ENCODE measurements at places on chromosomes 3 and 15. TPM values are rescaled to one million over a fixed set of nuclear protein-coding genes. Genes with fewer than 3 reads are reported as not detected.
A peak's percentile ranks its signal among the peaks of the same experiment; 100 is the strongest.

DNA sequence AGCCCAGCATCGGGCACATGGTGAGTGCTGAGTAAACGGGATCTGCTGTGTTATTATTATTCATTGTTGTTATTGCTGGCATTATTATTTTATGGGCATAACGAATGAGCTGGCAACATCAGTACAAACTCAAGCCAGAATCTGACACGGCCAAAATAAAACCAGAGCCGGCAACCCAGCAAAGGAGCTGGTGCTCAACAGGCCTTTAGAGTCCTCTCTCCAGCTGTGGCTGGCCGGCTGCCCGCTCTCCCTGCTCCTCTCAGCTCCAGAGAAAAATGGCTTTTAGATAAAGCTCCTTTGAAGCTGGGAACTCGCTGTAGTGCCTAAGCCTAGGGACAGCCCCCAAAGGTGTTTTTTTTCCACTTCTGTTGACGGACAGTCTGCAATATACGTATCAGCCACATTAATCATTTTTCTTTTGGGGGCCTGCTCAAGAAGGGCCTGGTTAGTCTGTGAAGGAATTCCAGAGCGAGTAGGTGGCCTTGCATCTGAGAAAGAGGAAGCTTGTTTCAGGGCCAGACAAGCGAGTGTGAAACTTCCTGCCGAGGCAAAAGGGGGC is 193.9 kb upstream of the UBE2E1 start:
- DNase-seq: peak; percentile 80

- no peak for DNase-seq
These were observed 181.9 kb upstream of the UBE2E1 start for GRCh38 chr3:23623844-23624243.

DNA sequence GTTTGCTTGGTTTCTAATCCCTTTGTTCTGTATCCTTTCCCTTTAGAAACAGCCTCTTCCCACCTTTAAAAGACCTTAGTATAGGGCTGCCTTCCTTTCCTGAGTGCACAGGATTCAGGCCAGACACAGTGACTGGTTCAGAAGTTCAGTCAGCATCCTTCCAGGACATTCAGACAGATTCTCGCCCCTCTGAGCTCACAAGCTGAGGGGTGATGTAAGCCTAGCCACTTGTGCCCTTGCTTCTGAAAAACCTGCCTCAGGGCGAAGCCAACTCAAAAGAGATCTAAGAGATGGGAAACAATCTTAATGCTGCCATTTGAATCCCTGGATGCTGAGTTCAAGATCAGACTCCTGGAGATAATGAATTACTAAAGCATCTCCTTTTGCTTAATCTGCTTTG is 6.7 kb upstream of the NSMCE3 start:
- DNase-seq: no peak

GRCh38 chr15:74873756-74874424 is 725 bp upstream of the SCAMP2 start:
- no peak for DNase-seq

GRCh38 chr3:136657526-136657925 is 94.7 kb downstream of the STAG1 start:
- DNase-seq: no peak

GRCh38 chr3:171566803-171567422 is 106.7 kb upstream of the TNIK start:
- DNase-seq: no peak

DNA sequence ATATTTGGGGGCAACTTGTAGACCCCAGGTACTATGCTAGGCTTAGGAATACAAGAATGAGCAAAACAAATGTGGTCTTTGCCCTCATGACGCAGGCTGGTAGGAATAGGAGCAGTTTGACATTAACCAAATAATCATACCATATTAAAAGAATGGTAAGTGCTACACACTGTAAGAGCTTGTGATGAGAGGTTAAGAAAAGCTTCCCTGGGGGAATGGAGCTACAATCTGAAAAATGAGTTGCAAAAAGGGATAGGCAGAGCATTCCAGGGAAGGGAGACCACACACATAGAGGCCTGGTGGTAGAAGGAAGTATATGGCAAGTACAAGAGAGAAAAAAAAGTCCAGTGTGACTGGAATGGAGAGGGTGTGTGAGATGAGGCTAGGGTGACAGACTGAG is 37.3 kb downstream of the TMOD3 start:
- no peak for DNase-seq

DNA sequence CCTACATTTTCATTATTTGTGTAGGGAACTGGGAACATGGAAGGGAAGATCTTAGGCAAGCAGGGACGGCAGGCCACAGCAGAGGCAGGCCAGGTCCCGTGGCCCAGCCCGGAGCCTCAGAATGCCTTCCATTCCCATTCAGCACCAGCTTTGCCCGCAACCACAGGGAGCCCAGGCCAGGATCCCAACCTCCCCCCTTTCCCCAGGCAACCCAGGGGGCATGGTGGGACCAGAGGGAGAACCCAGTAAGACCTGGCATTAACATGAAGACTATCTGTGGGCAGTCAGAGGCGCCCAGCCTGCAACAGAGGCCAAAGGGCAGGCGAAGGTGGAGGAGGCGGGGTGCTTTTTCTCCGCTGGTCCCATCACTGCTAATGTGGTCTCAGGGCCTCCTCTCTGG is 135.6 kb downstream of the TPRA1 start:
- DNase-seq: peak; percentile 34

GRCh38 chr3:67901681-67902080 is 247.3 kb upstream of the SUCLG2 start:
- no peak for DNase-seq

DNA sequence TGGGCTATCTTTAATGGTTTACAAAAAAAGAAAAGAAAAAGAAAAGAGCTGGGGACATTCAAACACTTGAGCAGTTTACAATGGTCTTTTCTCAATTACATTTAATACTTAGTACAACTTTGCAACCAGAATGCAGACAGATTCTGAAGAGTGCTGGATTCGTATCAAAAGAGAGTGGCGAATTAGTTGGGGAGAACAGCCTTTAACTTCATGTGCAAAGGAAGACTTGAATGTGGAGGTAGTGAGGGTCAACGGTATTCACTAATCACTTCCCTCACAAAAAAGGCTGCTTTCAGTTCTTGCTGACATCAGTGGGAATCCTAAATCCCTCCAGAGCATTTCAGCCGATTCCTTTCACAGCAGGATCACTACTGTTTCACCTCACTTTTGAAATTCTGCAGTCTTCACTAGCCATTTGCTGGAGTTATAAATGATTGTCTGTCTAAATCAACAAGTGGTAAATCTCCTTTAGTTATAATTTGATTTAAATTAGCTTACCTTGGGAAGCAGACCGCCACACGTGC is 323.0 kb upstream of the SEMA6D start:
- no peak for DNase-seq

Gene MINAR1
- polyA plus RNA-seq: 0.07 TPM

Gene TPM1
- polyA plus RNA-seq: 3,805 TPM

Gene SNX22
- polyA plus RNA-seq: 0.31 TPM

Gene CA12
- 0.09 TPM for polyA plus RNA-seq

Gene EID1
- polyA plus RNA-seq: 100 TPM

Gene PLA2G4E
- polyA plus RNA-seq: 0.07 TPM

Data from psoas muscle (tissue), 8 donors.